ENCODE measurements at places on chromosomes 6 and 20. TPM values are rescaled to one million over a fixed set of nuclear protein-coding genes. Genes with fewer than 3 reads are reported as not detected.
A peak's percentile ranks its signal among the peaks of the same experiment; 100 is the strongest.

The DEFB132 gene
- not detected for total RNA-seq

The CBLN4 gene
- not detected for total RNA-seq

The HLA-DQA1 gene
- not detected for total RNA-seq

DNA sequence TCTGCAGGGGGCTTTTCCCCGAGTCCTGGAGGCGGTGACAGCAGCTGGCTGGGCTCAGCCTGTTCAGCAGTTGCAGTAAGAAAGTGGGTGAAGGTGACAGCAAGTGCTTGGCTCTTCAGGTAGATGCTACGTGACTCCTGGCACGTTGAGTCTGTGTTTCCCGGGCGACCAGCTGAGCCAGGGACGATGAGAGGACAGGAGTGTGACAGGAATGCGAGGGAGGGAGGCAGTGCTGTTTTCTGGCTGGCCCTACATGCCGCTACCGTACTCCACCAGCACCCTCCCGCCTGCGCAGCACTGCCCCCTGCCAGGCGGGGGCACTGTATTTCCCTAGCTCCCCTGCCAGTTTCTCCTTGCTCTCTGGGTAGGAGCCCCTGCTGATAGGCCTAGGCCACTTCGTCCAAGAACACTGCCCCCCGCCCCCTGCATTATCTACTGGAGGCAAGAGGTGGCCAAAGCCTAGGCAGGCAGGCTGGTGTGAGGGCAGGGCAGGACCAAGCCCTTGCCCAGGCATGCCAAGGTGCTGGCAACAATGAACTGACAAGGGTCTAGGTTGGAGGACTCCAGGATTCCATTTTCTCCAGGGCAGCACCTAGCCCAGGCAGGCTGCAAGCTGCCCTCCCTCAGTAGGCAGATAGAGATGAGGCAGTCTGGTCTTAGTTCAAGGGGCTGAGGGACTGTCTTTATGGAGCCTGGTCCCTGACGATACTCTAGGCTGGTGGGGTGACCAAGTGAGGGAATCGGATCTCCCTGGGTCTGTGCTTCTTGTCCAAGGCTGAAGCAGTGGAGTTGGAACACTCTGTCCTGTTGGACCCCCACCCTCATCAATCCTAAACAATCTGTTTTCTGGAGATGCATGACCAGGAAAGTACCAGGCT lies 19.2 kb downstream of the MRPS18A start:
- peaks cover 19% of the 10 kb centered on the region for H3K36me3 ChIP-seq
- H3K27ac ChIP-seq, result no peak overlapping the region
- peak; percentile 36 for DNase-seq
- no peak overlapping the region for H3K4me3 ChIP-seq
- no peaks in the 10 kb centered on the region for H3K27me3 ChIP-seq

DNA sequence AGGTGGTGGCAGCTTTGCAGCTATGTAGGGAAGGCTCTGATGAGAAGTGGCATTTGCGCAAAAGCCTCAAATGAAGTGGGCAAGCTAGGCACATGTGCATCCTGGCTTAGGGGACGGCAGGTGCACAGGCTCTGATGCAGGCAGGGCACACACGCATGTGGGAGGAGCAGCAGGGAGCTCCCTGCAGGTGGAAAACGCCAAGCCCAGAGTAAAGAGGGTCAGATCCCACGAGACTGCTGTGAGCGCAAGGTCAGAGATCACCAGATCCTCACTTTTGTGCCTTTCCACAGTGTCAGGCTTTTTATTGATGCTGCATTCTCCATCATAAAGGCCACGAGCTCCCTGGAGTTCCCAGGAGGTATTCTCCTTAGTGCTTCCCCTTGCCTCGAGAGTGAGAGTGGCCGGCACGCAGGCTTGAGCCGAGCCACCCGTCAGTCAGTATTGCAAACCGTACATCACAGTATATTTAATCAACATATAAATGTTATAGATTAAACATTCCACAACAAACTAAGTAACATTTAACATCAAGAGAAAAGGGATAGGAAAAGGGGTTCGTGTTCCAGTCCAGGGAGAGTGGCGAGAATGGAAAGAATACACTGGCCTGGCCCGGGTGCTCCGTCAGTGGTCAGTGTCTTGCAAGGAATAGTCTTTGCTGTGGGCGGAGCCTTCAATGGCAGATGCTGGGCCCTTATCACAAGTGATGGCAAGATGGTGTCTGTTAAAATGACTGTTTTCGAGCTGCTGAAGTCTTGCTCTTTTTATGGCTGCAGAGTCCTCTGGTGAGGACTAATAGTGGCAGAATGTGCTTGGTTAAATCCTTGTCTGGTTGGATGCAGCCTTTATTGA lies 109.4 kb downstream of the SYNDIG1 start:
- no peak overlapping the region for H3K4me3 ChIP-seq
- H3K36me3 ChIP-seq, result no peaks in the 10 kb centered on the region

GRCh38 chr6:48560408-48560807 lies 449.4 kb upstream of the PTCHD4 start:
- H3K4me1 ChIP-seq, result no peaks in the 10 kb centered on the region
- H3K27ac ChIP-seq, result no peak overlapping the region
- no peaks in the 10 kb centered on the region for H3K36me3 ChIP-seq
- no peaks in the 10 kb centered on the region for H3K27me3 ChIP-seq
- no peak overlapping the region for H3K4me3 ChIP-seq

- no peaks in the 10 kb centered on the region for H3K36me3 ChIP-seq
- H3K27ac ChIP-seq, result no peak overlapping the region
- H3K4me1 ChIP-seq, result peaks cover 7% of the 10 kb centered on the region
- H3K27me3 ChIP-seq, result no peaks in the 10 kb centered on the region
- DNase-seq, result no peak
- H3K4me3 ChIP-seq, result no peak overlapping the region
Observed at GRCh38 chr6:100304575-100304974, 160.1 kb downstream of the SIM1 start.

GRCh38 chr6:3739311-3739897 lies 12.1 kb downstream of the PXDC1 start:
- peaks cover 32% of the 10 kb centered on the region for H3K4me1 ChIP-seq
- H3K4me3 ChIP-seq, result no peak overlapping the region
- peak overlapping the region; percentile 51 for H3K27ac ChIP-seq

GRCh38 chr20:42688576-42688975 lies 501.1 kb downstream of the PTPRT start:
- no peaks in the 10 kb centered on the region for H3K27me3 ChIP-seq
- DNase-seq, result no peak
- no peak overlapping the region for H3K27ac ChIP-seq

- no peak for DNase-seq
- H3K27ac ChIP-seq, result no peak overlapping the region
- H3K4me3 ChIP-seq, result no peak overlapping the region
- no peaks in the 10 kb centered on the region for H3K36me3 ChIP-seq
- H3K4me1 ChIP-seq, result peaks cover 2% of the 10 kb centered on the region
Observed at GRCh38 chr6:73460056-73460455, 1.5 kb upstream of the MTO1 start.

DNA sequence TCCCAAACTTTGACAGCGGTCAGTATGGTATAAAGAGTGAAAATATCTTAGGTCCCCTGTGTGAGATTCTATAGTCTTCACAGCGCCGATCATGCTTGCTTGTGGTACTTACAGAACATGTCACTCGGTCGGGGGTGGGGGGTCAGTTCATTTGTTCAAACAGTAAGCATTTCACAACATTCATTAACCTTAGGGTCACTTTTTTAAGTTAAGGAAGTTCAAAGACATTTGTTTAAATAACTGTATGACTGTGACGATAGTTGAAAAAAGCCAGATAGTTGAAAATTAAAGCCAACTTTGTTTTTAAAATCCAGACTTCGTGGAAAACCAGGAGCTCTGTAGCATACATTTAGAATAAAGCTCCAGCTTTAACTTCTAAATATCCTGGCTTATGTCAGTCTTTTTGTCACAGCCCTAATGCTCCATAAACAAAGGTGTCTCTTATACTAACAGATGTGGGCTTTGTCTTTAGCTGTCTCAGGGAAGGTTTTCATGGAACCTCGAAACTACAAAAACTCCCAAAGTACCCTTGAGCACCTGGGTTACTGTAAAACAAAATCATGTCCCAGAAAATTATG lies 57.9 kb upstream of the PHACTR2 start:
- no peak overlapping the region for H3K4me3 ChIP-seq
- H3K4me1 ChIP-seq, result peaks cover 15% of the 10 kb centered on the region
- no peaks in the 10 kb centered on the region for H3K36me3 ChIP-seq
- H3K27me3 ChIP-seq, result no peaks in the 10 kb centered on the region
- H3K27ac ChIP-seq, result no peak overlapping the region

- DNase-seq, result peak; percentile 90
- H3K4me3 ChIP-seq, result no peak overlapping the region
- H3K4me1 ChIP-seq, result peaks cover 4% of the 10 kb centered on the region
Observed at GRCh38 chr6:21900730-21901129, 307.2 kb downstream of the SOX4 start.

GRCh38 chr6:85081102-85081501 lies 316.7 kb upstream of the TBX18 start:
- H3K36me3 ChIP-seq, result no peaks in the 10 kb centered on the region
- no peak overlapping the region for H3K4me3 ChIP-seq
- H3K4me1 ChIP-seq, result peaks cover 2% of the 10 kb centered on the region
- DNase-seq, result no peak
- H3K27ac ChIP-seq, result no peak overlapping the region
